ENCODE measurements at places on chromosomes 7 and 10. TPM values are rescaled to one million over a fixed set of nuclear protein-coding genes. Genes with fewer than 3 reads are reported as not detected.

The CYP2C19 gene
- total RNA-seq, result 0.11 TPM

The CYP26C1 gene
- 0.05 TPM for total RNA-seq

- no peak for DNase-seq
These were observed 24.1 kb downstream of the GRIFIN start for GRCh38 chr7:2452074-2452507.

DNA sequence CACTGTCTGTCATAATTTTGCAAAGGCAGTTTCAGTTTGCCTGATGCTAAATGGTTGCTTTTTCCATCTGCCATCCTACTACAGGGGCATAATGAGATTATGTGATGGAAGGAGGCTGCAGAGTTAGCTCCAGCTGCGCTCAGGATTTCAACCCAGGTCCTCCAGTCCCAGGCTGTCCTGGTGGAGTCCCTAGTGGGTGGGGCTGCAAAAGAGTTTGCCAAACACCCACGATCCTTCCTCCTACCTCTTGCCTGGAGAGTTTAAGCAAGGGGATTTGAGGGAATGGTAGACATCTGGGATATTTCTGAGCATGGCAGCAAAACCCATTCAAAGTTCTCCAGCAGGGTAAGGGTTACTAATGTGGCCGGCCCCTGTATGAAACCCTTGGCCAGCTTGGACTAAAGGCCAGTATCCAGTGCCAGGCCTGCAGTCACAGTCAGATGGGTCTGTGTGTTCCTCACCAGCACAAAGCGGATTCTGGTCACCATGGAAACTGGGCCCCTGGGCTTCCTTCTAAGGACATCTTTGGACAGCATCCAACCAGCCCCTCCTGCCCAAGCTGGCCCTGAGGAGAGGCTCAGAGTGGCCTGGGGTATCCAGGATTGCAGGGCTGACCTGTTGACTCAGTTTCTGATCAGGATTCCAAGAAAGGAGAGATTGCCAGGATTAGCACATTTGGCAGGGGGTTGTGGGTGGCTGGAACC lies 42.7 kb upstream of the CHST3 start:
- DNase-seq, result peak; percentile 88

The DDC gene
- total RNA-seq, result not detected

The ARID5B gene
- total RNA-seq, result 13.2 TPM

DNA sequence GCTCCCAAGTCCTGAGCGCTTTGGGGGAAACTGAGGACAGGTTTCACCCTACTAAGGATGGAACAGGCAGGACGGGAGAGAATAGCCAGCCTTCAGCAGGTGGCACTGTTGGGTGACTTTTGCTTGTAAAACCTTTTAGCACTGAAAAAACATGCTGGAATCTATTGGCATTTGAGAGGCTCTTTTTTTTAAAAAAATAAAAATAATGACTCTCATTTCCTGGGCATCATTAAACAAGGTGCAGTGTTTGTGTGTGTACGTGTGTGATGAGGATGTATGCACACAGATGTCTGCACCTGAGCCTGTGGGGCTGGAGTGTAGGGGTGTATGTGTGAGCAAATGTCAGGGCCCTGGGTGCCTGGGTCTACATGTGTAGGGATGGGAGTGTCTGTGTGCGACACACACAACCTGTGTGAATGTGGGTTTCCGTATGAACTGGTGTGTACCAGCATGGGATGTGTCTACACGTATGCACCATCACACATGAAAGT lies 177.9 kb downstream of the RPS24 start:
- no peak for DNase-seq
